ENCODE measurements at places on chromosomes 7 and 10.

DNA sequence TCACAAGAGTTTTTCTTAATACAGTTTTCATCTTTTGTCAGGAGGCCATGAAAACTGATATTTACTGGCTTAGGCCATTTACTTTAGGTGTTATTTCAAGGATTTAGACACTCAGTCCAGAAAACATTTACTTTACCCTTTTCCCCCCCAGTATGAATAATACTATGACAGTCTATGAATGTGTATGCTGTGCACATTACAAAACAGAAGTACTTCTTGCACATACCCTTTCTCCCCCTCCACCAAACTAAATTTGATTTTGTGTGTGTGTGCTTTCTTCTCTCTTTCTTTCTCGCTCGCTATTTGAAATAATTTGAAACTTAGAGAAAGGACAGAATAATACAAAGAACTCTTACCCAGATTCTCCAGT lies 41.3 kb downstream of the RBM33 start:
- DNase-seq, result no peak

GRCh38 chr10:79431891-79432831 lies 13.3 kb downstream of the ZCCHC24 start:
- no peak for DNase-seq

- DNase-seq, result no peak
Observed at GRCh38 chr7:22980422-22980821, 33.5 kb downstream of the HYCC1 start.

DNA sequence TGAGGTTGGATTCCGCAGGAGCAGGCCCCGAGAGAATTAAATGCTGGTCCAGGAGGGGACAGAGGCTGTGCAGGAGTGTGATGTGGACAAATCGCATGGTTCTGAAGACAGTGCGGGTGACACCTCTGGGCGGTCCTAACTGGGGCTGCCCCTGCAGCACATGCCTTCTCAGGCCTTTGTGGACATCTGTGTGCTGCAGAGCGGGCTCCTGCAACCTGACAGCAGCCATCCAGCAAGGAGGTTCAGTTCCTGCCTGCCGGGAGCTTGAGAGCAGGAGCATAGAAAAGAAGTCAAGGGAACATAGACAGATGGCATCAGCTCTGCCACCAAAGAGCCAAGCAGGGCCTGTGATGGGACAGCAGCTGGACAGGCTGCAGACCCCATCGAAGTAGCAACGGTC lies 135.9 kb upstream of the PPP2R2D start:
- no peak for DNase-seq

- no peak for DNase-seq
Observed at GRCh38 chr7:50739744-50740435, 42.8 kb downstream of the GRB10 start.

GRCh38 chr7:51013861-51014511 lies 231.3 kb upstream of the GRB10 start:
- no peak for DNase-seq

DNA sequence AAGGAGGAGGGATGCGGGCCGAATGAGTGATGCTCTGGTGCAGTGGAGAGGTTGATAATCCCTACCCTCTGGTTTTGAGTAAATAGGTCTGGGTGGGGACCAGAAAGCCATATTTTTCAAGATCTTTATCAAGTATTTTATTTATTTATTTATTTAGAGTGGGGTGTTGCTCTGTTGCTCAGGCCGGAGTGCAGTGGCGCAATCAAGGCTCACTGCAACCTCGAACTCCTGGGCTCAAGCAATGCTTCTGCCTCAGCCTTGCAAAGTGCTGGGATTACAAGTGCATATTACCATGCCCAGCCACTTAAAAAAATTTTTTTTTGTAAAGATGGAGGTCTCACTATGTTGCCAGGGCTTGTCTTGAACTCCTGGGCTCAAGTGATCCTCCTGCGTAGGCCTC lies 21.6 kb downstream of the SVIL start:
- no peak for DNase-seq

DNA sequence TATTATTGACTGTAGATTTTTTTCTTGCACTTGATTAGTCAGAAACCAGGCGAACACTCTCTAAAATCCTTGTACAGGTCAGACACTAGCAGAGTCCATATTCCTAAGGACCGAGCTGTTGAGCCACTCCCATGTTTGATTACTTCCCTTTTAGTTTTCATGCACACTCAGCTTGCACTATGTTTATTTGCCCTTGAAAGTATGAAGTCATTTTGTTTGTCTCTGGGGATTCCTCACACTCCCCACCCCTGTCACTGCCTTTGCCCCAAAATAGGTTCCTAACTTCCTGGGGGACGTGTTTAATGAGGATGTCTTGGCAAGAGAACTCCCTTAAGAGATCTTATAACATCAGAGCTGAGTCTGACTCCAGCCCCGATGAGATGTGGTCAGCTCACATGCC lies 182.1 kb downstream of the EVX1 start:
- no peak for DNase-seq

GRCh38 chr7:26815426-26815825 lies 49.0 kb downstream of the SKAP2 start:
- no peak for DNase-seq

DNA sequence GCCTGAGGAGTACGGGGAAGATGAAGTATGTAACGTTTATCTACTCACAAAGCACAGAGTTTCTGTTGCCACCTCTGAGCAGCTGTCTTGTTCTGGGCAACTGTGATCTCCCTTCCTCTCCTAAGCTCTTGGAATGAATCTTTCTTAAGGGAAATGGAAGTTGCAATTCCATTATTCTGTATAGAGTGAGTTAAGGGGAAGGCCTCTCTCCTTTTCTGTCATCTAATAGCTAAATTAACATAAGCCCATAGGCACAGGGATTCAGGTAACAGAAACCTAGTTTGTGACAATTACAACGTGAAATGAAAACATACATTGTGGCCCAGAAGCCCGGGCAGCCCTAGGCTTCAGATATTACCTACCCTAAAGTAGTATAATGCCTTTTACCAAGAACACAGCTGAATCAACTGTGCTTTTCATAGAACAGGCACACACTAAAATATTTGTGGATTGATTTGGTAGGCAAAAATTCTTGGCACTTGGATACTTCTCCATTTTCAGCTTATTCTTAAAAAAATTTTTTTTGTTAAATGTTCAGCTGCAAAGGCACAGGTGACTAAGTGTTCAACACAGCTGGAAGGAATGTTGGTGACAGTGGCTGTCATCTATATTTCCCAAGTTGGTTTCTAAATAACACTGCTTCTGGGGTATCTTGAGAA lies 3.8 kb upstream of the PDCD4 start:
- DNase-seq, result no peak

- no peak for DNase-seq
Observed at GRCh38 chr10:133236401-133237240, 1.0 kb upstream of the VENTX start.

DNA sequence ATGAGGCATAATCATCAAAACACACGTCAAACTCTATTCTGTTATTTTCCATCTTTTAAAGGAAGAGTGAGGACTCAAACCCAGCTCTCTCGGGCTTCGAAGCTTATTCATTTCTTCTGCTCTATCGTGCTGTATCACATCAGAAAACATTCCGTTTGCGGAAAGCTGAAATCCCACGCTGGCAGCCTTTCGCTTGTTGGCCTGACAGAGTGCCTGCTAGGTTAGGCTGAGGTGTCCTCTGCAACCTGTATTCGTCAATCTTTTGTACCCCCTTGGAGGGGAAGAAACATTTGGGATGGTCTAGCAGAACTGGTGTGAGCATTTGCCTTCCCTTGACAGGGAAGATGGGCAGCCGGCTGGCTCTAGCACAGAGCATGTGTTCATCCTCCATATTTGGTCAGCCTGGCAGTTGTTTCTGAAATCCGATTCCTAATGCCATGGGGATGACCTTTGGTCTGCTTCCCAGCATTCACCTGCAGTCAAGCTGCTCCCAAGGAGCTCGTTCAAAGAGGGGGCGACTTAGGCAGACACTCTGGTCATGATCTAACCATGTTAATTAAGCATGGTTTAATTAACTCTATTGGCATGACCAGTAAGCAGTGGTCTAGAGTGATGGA lies 55.2 kb downstream of the TACC2 start:
- no peak for DNase-seq

Measured in 8988T (cell line).